DMS79 (cell line): ENCODE measurements at places on chromosomes 1 and 21.

DNA sequence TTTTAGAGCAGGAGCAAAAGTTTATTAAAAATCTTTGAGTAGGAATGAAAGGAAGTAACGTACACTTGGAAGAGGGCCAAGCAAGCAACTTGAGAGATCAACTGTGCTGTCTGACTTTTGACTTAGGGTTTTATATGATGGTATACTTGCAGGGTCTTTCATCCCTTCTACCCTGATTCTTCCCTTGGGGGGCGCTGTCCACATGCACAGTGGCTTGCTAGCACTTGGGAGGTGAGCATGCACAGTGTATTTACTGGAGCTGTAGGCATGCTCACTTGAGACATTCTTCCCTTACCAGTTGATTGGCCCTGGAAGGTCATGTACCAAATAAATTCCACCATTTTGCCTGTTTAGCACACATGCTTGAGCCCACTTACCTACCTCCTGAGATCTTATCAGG is 1001.3 kb upstream of the ADGRL2 start:
- no peak for DNase-seq

GRCh38 chr1:244012202-244012601 is 38.9 kb upstream of the ZBTB18 start:
- DNase-seq: no peak

GRCh38 chr1:206895837-206896242 is 1.4 kb upstream of the IL24 start:
- DNase-seq: no peak

GRCh38 chr1:234980291-234980644 is 148.4 kb downstream of the TOMM20 start:
- no peak for DNase-seq

DNA sequence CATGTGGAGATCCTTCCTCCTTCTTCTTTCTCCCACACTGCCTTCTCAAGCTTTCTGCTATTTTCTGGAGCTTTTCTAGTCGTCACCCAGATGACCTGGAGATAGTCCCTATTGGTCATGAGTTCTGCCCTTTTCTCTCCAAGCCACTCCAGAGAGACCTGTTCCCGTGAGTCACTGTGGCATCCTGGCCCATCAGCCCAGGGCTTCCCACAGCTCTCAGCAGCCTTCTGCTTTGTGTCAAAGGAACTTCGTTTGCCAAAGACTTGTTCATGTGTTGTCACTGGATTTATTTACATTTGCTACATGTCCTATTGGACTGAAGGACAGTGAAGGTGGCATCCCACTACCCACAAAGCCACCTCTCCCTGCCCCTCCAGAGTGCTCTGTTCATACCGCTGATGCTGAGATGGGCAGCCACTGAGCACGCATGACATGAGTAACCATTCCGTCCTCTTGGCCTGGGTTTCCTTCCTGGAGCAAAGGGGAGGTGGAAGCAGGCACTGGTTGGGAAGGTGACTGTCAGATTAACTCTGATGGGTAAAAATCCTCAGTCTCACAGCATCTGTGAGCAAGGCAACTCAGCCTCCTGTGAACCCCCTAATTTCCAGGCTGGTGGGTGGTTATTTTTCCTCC is 119.2 kb downstream of the EDEM3 start:
- DNase-seq: no peak

- DNase-seq: no peak
Measured at GRCh38 chr21:41501919-41502318, 6.0 kb downstream of the TMPRSS2 start.

GRCh38 chr1:93434987-93435386 is 12.9 kb upstream of the FNBP1L start:
- DNase-seq: no peak

DNA sequence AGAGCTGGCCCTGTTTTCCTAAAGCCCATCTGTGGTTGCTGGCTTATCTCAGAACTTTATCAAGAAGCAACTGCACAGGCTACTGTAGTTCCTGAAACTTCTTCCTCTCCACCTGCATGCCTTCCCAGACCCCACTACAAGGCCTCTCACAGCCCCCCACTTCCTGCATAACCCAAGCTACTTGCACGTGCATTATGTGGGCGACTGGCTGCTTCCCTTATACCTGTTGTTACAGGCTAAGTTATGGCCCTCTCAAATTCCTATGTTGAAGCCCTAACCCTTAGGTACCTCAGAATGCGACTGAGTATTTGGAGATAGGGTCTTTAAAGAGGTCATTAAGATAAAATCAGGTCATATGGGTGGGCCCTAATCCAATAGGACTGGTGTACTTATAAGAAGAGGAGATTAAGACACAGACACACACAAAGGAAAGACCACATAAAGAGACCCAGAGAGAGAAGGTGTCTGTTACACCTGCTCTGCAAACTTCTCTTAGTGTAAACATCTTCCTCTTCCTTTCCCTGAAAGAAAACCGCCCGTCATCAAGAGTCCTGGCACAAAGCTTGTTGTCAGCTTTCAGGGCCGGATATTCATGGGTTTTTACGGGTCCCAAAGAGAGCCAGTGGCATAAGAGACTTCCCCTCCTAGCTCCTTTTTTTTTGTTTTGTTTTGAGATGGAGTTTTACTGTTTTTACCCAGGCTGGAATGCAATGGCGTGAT is 5.1 kb downstream of the ZNF496 start:
- no peak for DNase-seq

GRCh38 chr1:91148641-91149069 is 126.8 kb upstream of the ZNF644 start:
- no peak for DNase-seq

GRCh38 chr1:170415710-170416372 is 116.1 kb upstream of the GORAB start:
- peak; percentile 32 for DNase-seq
